ENCODE measurements at places on chromosomes 6 and 20.

DNA sequence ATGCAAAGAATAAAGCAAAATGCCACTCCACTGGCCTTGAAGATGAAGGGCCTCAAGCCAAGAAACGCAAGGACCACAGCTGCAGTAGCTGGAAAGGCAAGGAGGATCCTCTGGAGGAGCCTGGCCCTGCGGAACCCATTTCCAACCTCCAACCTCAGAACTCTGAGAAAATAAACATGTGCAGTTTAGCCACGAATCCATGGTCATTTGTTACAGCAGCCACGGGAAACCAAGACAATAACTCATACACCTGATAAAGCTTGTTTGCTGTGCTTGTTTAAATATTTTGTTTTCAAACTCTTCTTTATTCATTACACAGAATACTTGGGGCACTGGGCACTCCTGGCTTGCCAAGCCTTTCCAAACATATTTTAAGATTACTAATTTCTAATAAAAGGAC, 10.4 kb downstream of the SERPINB6 start:
- DNase-seq = no peak

GRCh38 chr20:53652859-53653517, 59.3 kb upstream of the ZNF217 start:
- DNase-seq = no peak

GRCh38 chr6:40681622-40682021, 94.5 kb upstream of the LRFN2 start:
- DNase-seq = no peak

DNA sequence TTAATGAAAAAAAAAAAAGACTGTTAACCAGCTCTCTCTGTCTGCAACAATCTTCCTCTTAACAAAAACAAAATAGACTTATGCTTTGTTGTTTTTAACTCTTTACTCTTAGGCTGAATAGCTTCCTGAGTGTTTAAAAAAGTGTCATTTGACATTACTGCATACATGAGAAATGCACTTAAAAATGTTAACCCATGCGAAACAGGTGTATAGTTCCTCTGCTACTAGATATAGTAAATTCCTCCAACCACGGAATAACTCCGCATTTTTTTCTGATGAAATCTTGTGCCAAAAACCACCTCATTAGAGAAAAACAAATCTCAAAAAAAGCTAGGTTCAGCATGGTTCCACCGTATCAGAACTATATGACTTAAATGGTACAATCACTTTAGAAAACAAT, 426.0 kb downstream of the ADGRB3 start:
- no peak for DNase-seq

GRCh38 chr6:137231895-137232294, 12.7 kb upstream of the IFNGR1 start:
- DNase-seq = no peak
